ENCODE measurements at places on chromosomes 12 and 14.

DNA sequence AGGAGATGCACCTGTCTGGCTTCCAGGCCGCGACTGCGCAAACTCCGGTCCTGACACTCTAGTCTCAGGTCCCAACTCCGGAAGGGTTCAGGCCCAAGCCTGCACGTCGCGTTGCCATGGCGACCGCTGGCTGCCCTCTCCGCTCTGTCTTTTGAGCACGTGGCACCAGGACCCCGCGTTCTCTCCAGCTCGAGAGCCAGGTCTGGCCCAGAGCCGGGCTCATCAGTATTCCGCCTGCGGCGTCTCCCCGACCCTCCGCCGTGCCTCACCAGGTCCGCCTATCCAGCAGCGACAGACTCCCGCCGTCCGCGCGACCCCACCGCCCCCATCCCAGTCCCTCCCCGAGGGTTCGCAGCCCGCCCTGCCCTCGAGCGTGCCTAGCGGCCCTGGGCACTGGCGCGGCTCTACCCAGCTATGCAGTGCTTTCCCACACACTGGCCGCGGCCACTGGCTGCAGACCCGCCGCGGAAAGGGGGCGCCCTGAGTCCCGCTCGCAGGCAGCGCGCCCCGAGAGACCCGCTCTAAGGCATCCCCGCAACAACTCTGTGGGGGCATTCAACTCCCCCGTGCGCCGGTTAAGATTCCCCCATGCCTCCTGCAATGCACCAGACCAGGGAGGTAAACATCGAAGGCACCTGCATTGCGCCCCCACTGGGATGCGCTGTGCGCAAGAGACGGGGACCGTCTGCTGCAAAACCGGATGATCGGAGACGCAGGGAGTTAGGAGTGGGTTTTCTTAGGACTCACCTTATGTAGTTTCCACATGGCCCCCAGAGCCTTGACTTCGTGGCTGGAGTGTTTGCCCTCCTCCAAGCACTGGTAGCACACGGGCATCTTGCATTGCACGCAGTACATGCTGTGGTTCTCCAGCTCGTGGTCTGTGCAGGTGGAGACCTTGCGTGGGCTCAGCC, 1.3 kb downstream of the TRIM9 start:
- DNase-seq = peak; percentile 81

DNA sequence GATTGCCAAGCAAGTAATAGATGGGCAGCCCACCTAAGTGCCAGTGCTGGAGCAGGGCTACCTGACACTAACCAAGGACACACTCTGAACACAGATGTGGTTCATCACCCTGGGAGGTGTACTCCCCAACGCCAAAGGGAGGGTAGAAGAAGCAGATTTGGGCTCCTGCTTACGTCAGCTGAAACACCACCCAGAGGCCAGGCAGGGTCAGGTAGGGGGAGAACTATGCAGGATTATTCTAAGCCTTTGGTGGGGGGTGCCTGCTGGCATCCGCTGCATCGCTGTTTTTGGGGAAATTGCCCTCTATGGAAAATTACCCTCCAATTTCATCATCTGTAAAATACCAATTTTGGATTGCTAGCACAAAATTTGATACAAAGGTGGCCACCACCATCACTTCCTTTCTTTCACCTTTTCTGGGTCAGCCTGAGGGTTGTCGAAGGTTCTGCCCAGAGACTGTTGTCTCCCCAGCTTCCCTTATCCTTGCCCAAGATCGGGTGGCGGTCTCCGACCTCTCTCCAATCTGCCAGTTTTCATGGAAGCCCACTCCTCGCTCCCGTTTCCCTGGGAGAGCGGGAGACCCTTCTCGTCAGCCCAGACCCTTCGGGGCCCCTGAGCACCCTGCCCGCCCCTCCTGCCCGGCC, 535 bp downstream of the BIN2 start:
- DNase-seq = no peak

GRCh38 chr12:64077922-64078321, 144.2 kb downstream of the KICS2 start:
- no peak for DNase-seq

DNA sequence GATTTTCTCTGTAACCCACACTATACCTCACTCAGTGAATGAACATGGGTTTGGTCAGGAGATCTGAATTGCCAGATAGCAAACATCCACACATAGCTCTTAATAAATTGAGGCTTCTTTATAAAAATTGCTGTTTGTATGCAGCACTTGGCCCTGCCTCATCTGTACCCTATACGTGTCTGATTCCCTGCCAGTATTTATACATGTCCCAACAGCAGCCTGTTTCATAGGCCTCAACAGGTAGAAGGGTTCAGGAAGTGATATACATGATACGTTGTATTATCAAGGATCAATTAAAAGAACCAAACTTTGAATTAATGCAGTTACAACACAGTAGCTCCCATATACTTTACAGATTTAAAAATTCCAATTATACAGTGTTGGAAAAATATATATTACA, 32.3 kb downstream of the RASSF9 start:
- no peak for DNase-seq

DNA sequence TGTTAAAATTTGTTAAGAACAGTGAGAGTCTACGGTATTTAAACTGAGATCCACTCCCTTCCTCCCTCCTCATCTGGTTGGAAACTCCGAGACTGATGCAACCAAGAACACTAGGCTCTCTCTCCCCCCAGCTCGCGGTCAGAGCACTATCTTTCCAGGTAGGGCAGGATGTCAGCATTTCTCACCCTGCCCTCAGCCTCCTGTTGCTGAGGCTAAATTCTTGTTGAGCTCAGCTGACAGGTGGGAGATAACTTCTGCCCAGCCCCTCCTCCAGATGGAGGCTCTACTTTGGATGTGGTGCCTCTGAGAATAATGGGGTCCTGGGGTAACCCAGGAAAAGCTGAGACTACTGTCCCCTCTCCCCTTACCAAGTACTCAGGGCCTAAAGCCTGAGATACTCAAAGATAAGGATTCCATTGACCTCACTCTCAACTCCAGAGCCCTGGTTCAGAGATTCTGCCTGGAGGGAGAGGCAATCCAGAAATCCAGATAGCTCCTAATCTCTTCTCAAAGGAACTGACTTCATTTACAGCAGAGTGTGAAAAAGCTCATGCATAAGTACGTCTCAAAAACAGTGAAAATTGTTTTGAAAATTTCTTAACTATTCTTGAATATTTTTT, 110.1 kb downstream of the EML5 start:
- no peak for DNase-seq

DNA sequence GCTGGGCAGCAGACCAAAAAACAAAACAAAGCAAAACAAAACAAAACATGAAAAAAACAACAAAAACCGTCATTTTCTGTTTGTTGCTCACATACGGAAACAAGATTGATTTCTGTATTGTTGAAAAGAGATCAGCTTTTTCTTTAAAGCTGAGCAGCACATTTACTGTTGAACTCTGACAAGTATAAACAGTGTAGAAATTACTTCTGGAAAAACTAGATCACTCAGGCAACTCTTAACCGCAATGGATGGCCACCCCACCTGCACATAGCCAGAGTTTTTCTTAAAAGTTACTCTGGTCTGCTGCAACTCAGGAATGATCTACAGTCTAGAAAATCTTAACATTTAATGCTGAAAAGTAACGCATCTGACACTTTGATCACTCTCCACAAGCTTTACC, 80.9 kb downstream of the PPM1H start:
- DNase-seq = no peak

DNA sequence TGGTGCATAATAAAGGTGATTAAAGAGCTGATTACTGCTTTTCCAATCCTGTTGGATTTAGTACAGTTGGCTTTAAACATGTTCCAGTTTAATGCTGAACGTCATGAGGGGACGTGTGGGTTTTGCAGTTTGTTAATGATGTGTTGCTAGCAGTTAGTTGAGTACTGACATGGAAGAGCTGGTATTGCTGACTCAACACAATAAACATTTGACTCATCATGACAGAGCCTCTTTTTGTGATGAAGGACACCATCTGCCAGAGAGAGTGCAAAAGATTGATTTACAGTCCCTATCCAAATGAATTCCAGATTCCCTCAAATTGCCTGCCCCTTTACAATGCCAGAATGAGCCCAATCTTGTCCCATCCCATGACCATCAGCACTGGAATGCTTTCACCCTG, 346.2 kb upstream of the PRICKLE1 start:
- no peak for DNase-seq

- no peak for DNase-seq
Observed at GRCh38 chr12:71164568-71165197, 6.9 kb upstream of the TSPAN8 start.

GRCh38 chr12:80636832-80637231, 70.6 kb upstream of the MYF6 start:
- DNase-seq = no peak

GRCh38 chr12:117966511-117966910, 2.3 kb downstream of the KSR2 start:
- no peak for DNase-seq

- no peak for DNase-seq
Observed at GRCh38 chr12:124534776-124535740, 32.4 kb downstream of the NCOR2 start.

Data from NCI-H345 (cell line).